ENCODE measurements at places on chromosomes 5 and 9.

DNA sequence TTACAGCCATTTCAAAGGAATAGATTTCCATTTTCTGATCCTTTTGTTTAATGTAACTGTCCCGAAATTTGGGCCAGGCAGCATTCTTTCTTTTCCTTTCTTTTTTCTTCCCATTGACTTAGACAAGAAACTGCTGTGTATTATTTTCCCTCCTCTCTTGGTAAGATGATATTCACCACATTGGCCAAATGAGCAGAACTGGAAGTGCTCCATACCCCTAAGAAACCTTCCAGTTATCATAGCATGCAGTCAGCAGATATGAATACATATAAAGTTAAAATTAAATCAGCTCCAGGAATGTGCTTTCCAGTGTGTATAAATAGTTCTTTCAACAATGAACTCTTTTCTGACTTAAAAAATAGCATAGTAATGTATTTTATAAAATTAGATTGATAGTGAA, 168.5 kb upstream of the GAS1 start:
- DNase-seq = no peak

- DNase-seq = no peak
Observed at GRCh38 chr9:132078699-132079356, 839 bp downstream of the MED27 start.

DNA sequence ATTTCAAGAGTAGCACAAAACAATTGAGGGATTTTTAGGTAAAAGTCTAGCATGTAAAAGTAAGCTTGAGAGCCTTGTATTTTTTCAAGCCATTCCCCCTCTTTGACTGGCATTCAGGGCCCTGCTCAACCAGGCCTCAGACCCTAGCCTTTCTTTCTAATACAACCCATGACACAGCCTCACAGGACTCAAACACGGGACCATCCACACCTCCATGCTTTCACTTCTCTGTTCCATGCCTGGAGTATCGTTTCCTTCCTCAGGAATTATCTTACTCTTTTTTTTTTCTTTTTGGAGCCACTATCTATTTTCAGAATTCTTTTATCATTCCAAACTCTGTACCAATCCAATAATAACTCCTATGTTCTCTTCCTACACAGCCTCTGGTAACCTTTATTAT, 560.2 kb upstream of the CLINT1 start:
- no peak for DNase-seq

DNA sequence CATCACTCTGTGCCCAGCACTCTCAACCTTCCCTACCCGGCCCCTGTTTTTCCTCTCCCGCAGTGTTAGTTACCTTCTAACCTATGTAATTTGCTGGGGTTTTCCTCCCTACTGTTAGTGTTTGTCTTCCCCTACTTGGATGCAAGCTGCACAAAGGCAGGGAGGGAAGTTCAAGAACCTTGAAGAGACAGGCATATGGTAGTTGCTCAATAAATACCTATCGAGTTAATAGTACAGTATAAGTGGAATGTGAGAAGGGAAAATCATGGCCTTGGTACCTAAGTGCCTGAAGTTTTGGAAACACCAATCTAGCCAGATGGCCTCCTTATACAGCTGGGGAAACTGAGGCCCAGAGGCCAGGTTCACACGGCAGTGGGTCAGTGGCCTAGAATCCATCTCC, 24.2 kb downstream of the PDGFRB start:
- DNase-seq = no peak

DNA sequence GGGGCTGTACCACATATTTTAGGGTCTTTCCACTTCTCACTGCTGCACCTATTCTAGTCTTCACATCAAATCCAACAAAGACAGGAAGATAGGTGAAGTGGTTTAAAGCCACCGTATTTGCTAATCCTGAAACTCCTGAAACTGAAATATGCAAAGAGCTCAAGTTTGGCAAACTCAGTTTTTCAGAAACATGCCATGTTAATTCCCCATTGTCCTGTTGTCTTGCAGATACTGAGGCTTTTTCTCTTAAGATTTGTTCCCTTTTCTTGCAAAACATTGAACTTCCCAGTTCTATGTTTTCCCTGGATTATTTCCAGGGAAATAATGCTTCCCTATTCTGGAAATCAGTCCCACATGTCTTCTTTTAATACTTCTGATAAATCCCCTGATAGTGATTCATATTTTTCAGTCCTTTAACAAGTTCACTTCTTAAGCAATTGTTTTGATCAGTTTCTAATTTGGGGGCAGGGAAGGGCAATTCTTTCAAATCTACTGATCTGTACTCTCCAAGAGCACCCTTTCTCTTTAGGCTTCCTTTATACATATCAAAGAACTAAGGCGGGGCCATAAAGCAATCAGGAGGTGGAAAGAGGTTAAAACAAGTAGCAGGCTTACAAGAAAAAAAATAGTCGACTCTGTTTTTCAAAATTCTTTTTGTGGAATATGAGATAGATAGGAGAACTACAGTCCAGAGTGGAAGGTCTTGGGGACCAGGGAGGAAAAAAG, 648.5 kb downstream of the BNC2 start:
- no peak for DNase-seq

DNA sequence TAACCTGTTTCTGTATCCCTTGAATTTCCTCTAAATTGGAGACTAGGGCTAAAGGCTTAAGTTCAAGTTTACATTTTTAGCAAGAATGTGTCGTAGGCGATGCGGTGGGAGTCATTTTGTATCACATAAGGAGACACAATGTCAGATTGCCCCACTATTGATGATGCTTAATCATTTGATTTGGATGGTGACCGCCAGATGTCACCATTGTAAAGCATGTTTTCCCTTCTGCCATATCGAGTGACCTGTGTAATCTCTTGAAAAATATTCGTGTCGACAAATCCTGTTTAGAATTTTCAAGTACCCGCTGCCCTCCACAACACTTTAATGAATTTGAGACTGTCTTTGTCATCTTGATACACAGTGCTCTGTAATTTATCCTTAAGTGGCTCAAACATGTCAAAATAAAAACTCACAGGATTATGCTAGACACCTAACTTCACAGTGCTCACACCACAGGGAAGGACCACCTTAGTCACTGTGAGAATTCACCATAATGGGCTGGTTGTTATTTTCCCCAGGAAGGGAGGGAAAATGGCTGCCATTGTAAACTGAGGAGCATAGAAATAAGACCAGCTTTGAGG, 34.5 kb upstream of the SLC46A2 start:
- no peak for DNase-seq

DNA sequence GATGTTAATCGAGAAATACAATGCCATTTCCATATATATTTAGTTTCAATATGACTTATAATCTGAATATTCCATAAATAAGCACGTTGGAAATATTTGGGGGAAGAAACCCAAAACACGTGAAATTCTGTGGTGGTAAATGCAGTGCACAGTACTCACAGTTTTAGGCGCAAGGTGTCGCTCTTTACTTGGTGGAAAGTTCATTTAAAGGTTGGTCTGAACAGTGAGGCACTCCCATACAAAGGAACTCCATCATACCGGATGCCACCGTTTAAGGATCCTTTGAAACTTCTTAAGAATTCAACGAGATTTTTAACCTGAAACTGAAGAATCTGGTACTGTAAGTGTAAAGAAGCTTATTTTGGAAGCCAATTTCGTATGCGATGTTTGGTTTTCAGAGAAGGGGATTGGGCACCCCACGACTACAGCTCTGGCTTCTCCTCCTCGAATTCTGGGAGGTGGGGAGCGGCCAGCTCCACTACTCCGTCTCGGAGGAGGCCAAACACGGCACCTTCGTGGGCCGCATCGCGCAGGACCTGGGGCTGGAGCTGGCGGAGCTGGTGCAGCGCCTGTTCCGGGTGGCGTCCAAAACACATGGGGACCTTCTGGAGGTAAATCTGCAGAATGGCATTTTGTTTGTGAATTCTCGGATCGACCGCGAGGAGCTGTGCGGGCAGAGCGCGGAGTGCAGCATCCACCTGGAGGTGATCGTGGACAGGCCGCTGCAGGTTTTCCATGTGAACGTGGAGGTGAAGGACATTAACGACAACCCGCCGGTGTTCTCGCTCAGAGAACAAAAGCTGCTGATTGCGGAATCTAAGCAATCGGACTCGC, at the start of gene PCDHA11:
TSS of gene PCDHA11 (plus strand) at position 237 of the 834 bp plus-strand sequence. CDS start at position 384, 147 bp downstream.
- DNase-seq = no peak

GRCh38 chr5:150181027-150181426, 8.8 kb upstream of the SLC6A7 start:
- no peak for DNase-seq

GRCh38 chr9:28032268-28032590, 458.9 kb upstream of the C9orf72 start:
- DNase-seq = no peak

DNA sequence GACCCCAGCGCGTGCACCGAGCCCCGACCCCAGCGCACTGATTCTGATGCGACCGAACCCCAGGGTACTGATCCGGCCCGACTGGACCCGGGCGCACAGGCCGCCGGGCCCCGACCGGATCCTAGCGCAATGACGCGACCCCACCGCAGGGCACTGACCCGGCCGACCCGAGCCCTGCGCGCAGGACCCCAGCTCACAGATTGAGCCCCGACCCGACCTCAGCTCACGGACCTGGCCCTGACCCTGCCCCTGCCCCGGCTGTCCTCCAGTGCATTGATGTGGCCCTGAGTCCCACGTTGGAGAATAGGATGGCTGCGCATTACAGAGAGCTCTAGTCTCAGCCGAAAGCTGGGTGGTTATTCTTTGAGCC, 438 bp downstream of the TRIP13 start:
- DNase-seq = no peak

DNA sequence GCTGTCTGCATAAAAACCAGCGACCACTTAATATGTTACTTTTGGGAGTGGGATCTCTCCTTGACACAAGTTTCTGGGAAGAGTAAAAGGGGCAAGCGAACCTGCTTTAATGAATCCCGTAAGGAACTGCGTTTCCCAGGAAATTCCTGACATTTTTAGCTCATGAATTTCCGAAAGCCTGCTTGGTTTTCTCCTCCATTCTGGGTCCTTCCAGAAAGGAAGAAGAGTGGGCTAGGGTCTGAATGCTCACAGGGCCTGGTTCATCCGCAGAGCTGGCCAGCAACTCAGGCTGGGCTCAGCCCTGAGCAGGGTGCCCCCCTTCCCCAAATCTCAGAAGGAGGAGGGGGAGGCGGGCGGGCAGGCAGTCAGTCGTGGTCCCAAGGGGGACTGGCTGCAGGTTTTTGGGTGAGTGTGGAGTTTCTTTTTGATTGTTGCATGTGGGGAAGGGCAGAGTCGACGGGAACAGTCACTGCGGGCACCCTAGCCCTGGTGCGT, 1.2 kb upstream of the PURA start:
- no peak for DNase-seq

- DNase-seq = no peak
Observed at GRCh38 chr9:124290743-124291554, 33.2 kb downstream of the NEK6 start.

GRCh38 chr9:109141375-109141774, 21.6 kb upstream of the TMEM245 start:
- no peak for DNase-seq

GRCh38 chr5:137119321-137119720, 379.8 kb downstream of the SPOCK1 start:
- DNase-seq = no peak

GRCh38 chr5:127196042-127196441, 94.6 kb upstream of the MEGF10 start:
- no peak for DNase-seq

DNA sequence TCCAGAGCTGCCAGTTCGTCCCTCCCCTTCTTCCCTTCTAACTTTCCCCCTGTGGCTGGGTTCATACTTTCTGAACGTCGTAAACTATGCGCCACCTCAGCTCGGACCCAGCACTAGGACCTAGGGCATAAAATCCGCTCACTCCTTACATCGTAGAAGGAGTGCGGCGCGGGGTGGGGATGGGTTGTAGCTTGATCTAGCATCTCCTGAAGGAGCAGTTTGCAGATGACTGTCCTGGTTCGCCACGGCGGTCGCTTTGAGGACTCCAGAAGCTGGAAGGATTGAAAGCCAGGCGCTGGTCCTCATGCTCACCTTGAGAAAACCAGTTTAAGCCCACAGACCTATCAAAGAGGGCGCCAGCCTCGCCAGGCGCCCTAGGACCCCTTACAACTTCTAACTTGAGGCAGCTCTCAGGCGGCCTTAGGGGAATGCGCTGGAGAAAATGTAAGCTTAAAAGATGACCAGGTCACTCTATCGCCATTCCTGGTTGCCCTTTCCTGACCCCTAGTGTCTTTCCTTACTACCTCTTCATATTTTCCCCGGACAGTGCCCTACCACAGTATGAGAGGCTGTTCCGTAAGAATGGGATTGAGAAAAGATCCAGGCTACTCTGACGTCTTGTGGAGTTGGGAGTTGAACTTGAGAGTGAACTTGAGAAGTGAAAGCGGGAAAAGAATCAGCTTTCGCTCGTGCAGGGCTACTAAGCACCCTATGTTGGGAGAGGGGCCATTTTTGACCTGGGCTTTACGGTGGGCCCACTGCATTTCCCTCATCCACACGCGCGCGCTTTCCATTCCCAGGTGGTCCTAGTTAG, 2.8 kb downstream of the RORB start:
- no peak for DNase-seq

- DNase-seq = no peak
Observed at GRCh38 chr5:62569470-62569869, 9.1 kb upstream of the LRRC70 start.

DNA sequence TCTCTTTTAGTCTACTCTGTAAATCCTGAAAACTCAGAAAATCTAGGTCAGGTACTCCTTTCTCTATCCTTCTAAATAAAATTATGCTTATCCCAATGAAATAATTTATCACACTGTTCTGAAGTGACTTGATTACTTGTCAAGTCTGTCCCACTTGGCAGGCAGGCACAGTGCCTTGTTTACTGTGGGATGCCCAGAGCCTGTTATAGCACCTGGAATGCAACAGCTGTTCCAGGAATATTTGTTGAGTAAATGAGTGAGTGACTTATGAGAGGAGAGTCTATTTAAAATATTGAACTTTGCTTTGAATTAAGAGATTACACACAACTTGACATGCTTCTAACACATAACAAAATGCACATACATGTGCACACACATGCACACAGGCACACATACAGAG, 130.0 kb downstream of the MPDZ start:
- DNase-seq = no peak

DNA sequence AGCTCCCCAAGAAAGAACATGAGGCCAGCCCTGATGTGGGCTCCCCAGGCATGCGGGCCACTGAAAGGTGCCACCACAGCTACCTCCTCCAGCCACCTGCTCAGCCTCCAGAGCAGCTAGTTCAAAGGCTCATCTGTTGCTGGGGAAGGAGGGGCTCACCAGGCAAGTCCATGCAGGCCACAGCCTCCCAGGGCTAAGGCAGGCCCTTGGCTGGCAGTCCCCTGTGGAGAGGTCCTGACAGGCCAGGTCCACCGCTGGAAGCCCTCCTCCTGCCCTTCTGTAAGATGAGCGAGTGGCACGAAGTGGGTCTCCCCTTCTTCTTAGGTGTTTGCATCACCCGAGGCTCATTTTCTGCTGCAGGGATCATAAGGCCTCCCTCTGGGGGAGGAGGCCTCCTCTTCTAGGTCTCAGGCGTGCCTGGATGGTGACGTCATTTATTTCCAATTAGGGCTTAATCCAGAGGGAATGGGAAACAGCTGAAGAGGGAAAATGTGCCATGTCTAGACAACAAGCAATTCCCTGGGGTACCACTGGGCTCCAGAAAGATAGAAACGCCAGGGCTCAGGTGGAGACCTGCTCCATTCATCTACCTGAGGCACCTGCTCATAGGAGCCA, 91.6 kb downstream of the CFAP90 start:
- no peak for DNase-seq

Measured in stimulated activated CD8-positive, alpha-beta memory T cell treated with anti-CD3 and anti-CD28 coated beads, Interleukin-12 subunit alpha, Interleukin-12 subunit beta, amount 100 ng/mL, for 4 hours (primary cell).